Kidney tubule cell (primary cell): ENCODE measurements at places on chromosomes 7 and 10.

GRCh38 chr7:94169682-94170081 is 165.5 kb upstream of the BET1 start:
- DNase-seq, result no peak

DNA sequence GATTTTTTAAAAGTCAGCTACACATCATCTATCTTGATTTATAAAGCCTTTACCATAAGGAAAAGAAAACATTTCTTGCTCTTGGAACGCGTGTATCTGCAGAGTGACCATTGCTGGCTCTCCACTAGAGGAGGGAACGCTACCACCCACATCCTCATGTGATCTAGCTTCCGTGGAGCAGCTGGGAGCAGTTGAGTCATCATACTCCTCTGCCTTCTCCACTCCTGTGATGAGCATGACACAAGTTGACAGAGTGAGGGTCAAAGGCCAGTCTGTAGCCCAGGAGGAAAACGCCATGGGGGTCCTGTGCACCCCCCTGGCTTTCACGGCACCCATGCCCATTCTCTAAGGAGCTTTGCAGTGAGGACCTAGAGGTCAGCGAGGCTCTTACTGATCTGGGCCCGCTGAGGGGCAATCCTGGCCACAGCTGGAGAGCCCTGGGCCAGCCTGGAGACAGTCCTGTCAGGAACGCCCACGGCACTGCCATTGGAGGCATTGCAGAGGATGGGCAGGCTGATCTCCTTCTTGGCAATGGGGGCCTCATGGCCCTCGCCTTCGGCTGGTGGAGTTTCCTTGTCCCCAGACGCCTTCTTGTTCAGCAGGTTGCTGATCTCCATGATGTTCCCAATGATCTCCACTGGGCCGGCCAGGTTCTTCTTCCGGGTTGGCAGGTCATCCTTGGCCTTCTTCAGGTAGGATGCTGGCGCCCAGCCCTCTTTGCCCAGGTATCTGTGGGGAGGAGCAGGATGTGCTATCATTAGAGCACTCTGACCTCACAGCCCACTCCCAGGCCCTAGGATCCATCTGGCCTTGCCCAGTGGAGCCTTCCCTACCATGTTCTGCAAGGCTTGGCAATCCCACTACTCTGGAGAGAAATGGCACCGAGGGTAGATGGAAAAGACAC is 119.2 kb downstream of the NEURL1 start:
- DNase-seq, result peak; percentile 9

- no peak for DNase-seq
Measured at GRCh38 chr7:44607141-44608068, 978 bp downstream of the OGDH start.

DNA sequence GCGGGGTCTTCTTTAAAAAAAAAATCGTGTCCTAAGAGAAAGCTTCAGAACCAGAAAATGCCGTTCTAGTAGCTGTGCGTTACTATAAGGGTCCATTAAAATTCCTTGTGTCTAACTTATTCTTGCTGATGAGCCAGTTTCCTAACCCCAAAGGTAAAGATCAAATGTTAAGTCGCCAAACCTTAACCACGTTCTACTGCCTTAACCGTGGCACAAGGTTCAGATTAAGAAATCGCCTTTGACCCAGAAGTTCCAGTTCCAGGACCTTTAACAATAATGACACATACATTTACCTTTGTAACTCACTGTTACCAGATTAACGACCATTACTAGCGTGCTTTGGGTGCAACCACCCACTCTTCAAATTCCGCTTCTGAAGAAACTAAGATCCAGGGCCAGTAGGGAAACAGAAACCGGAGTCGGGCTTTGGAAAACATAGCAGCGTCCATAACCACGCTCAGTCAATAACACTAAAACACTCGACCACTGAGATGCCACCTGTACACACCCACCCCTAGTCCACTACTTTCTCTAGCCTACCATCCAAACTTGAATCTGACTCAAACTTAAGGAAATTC is 620 bp downstream of the BET1 start:
- peak; percentile 28 for DNase-seq

DNA sequence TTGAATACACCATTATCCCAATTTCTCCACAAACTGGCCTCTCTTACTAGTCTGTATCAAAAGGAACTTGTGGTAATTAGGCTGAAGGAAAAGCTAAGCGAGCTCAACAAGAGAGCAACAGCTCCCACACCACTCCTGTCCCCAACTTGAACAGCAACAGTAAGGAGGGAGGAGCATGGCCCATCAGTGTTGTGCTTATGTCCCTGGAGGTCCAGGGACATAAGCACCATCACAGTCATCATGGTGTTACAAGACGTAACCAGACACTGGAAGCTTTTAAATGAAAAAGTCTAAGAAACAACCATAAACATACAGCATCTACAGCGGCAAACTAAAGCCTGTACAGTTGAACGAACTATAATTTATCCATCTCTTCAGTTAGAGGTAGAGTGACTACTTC is 989 bp downstream of the ERLIN1 start:
- DNase-seq, result peak; percentile 17

- no peak for DNase-seq
Measured at GRCh38 chr7:1149351-1149794, 10.6 kb downstream of the ZFAND2A start.

DNA sequence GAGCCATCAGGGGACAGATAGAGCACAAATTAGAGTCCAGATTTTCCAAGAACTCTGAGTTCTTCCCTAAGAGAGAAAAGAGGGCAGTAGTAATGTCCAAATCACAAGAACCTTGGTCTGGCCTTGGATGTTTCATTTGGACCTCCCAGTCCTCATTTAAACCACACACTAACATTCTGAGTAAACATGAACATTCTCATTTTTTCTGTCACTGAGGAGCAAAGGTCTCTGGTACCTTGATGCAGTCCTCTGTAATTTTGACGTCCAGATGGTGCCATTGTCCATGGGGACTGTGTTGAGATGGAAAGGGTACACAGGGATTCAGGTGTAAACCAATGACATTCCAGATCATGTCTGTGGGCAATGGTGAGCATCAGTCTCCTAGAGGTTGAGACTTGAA is 225.4 kb upstream of the PHYHIPL start:
- no peak for DNase-seq

GRCh38 chr7:115252461-115252860 is 330.6 kb downstream of the MDFIC start:
- DNase-seq, result no peak

- peak; percentile 56 for DNase-seq
Measured at GRCh38 chr7:65798111-65799075, 74.5 kb upstream of the VKORC1L1 start.

GRCh38 chr7:5494320-5494682 is 70.7 kb upstream of the TNRC18 start:
- DNase-seq, result no peak

DNA sequence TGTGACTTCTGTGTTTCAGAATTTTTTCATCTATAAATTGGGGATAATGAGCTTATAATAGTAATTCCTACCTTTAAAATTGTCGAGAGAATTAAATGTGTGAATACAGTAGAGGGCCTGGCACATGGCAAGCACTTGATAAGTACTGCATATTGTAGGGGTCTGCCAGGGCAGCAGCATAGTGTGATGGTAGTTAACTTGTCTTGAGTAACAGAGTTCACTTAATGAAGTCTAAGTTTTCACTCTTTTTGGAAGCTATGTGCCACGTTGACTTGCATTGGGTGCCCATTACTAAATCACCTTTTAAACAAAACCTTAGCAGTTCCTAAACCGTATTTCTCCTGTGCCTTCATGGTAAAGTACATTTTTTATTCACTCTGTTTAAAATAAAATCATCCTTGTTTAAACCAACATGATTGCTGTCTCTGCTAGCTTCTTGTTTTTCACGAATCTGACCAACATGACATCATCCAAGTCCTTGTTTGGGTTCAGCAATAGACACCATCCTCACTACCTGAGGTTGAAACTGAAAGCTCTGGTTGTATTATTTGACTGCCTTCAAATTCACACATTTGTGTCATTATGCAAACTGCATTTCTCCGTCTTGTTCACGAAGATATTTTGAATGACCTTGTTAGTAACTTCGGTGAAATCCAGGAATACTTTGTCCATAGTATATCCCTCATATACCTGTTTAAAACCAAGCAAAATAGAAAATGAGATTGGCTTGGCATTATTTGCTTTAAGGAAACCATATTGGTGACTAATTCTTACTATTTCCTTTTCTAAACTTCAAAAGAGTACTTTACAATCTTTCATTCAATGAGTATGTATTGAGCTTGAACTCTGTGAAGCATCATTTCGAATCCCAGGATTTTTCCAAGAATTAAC is 340.2 kb downstream of the SUGCT start:
- DNase-seq, result no peak

DNA sequence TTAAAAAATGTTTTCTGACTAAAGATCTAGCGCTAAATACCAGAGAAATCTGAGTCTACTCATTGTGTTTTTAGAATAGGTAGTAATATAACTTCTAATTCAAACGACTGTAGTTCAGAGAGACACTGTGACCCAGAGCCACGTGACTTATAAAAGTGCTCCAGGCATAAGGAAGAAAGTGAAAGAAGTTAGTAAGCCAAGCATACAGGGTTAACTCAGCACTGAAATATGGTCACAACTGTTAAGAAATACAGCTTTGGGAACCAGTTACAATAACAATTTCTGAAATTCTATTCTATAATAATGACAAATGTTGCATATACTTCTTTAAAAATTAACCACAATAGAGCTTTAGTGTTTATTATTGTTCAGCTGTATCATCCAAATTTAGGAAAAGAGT is 119.1 kb downstream of the TFEC start:
- DNase-seq, result no peak

- DNase-seq, result no peak
Measured at GRCh38 chr7:42945821-42946626, 13.8 kb downstream of the MRPL32 start.

DNA sequence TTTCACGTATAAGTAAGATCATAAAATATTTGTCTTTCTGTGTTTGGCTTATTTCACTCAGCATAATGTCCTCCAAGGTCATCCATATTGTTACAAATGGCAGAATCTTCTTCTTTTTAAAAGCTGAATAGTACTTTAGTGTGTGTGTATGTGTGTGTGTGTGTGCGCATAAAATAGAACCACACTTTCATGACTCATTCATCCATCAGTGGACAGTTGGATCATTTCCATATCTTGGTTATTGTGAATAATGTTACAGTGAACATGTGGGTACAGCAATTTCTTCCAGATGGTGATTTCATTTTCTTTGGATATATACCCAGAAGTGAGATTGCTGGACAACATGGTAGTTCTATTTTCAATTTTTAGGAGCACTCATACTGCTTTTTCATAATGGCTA is 622.4 kb downstream of the NRG3 start:
- peak; percentile 2 for DNase-seq

DNA sequence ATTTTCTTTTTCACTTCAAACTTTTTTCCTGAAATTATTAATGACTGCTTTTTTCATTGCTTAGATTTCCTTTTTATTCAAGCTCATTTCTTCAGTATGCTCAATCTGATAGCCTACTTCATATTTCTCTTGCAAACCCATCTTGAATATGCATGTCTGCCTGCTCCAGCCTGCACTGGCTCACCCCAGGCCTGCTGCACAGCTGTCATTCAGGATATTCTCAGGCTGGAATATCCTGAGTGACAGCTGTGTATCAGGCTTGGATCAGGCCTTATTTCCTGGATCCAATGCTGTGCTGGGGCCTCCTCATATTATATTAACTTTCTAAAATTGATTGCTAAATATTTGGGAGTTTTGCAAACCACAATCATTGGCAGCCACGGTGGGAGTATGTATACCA is 120.2 kb upstream of the TNS3 start:
- DNase-seq, result no peak

- DNase-seq, result peak; percentile 97
Measured at GRCh38 chr7:47474937-47475879, 106.7 kb downstream of the TNS3 start.

GRCh38 chr7:88243345-88243909 is 23.6 kb upstream of the SRI start:
- DNase-seq, result peak; percentile 77

- no peak for DNase-seq
Measured at GRCh38 chr10:32340596-32341180, 6.3 kb downstream of the EPC1 start.

DNA sequence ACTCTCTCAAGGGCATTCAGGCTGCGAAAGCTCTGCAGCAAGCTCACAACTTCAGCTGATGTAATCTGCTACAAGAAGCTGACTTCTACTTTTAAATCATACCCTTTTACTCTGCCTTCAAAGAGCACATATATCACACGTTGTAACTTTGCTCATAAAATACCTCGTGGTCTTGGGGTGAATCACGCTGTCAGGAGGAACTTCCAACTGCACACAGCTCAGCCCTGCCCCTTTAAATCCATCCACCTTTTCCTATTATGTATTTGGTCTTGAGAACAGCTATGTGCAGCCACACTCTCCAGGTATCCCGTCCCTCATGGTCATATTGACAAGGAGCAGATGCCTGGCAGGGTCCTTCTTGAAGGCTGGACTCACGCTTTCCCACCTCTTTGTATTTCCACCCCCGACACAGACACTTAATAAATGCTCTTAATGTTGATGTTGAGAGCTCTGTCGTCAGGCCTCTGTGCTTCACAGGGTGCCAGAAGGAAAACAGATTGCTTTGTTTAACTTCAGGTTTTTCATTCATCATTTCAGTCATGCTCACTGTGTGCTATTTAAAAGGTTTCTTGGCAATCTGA is 47.6 kb downstream of the ICA1 start:
- DNase-seq, result peak; percentile 38

DNA sequence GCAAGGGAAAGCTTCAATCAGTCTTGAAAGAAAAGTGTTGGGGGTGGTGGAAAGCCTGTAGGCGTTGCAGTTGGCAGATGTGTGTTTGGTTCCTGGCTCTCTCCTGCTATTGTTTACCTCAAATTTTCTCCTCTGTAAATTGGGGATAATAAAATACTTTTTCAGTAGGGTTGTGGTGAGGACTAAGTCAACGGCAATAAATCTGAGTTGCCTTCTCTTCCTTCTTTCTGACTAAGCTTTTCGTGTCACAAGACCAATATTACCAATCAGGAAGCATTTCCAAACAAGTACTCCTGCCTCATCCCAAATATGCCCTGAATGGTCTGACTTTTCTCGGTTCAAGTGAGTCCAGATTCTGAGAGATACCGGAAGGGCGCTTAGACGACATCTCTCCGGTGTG is 54.0 kb downstream of the CREB5 start:
- DNase-seq, result no peak

DNA sequence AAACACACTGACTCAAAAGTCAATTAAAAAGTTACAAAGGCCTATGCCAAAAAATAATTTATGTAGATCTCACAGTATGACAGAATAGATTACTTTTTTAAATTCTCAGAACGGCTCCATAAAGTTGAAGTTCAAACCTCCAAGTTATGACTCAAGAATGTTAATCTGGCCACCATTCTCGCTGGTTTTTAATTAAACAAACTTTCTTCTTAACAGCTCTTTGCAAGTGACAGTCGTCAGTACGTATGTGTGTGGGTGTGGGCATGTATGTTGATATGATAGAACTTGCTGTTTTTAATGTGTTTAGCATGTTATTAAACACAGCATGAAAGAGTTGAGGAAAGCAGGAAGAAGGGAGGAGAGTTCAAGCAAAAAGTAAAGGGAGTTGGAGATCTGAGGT is 18.5 kb downstream of the PRKCQ start:
- no peak for DNase-seq

- DNase-seq, result no peak
Measured at GRCh38 chr10:50832171-50832751, 53.2 kb downstream of the A1CF start.
